ENCODE measurements at places on chromosomes 13 and 19.

GRCh38 chr19:49555600-49556411 is 24.6 kb downstream of the NOSIP start:
- no peak for DNase-seq

- no peak for DNase-seq
These were observed 406.9 kb downstream of the LIG4 start for GRCh38 chr13:107808389-107808788.

DNA sequence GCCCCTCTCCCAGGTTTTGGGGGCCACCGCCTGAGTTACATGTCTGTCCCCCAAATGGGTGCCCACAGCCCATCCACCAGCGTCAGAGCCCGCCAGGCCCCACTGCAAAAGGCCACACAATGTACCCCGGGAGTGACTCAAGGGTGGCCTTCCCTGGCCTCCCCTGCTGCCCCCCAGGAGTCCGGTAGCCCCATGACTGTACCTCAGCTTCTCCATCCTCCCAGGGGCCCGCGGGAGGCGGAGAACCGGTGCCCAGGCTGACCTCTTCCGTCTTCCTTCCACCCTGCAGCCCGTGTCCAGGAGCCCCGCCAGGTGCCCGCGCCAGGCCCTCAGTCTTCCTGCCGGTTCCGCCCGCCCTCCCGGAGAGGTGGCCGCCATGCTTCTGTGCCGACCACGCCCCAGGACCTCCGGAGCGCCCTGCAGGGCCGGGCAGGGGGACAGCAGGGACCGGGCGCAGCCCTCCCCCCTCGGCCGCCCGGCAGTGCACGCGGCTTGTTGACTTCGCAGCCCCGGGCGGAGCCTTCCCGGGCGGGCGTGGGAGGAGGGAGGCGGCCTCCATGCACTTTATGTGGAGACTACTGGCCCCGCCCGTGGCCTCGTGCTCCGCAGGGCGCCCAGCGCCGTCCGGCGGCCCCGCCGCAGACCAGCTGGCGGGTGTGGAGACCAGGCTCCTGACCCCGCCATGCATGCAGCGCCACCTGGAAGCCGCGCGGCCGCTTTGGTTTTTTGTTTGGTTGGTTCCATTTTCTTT is 10.3 kb downstream of the CBARP start:
- no peak for DNase-seq

DNA sequence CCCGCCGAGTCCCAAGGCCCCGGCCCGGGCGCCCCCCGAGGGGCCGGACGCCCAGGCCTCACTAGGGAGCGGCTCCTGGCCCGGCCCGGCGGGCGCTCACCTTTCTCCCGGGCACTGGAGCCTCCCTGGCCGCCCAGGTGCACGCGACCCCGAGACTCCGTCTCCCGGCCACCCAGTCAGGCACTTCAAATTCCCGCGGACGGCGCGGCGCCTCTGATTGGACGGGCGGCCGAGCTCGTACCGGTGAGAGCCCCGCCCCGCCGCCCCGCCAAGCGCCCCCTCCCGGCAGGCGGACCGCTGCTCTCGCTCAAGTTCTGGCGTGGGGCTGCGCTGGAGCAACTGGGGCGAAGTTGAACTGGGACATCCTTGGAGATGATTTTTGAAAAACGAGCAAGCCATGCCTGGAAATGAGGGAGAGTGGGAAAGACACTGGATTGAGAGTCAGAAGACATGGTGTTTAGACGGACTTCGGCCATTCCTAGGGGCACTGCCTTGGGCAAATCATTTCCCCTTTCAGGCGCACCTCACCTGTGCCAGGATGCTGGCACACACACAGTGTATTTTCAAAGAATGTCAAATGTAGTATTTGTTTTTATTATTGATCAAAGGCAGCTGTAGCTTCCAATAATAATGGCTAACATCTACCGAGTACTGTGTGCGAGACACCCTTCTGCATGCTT is 485.3 kb downstream of the UQCRFS1 start:
- no peak for DNase-seq

- DNase-seq: no peak
These were observed 43.4 kb upstream of the PDCD5 start for GRCh38 chr19:32537580-32537979.

- no peak for DNase-seq
These were observed 181.9 kb downstream of the SHISA2 start for GRCh38 chr13:25869941-25870340.

- no peak for DNase-seq
These were observed 21.0 kb upstream of the SPRY2 start for GRCh38 chr13:80361883-80362327.

GRCh38 chr19:10776900-10777650 is 58.9 kb downstream of the TMED1 start:
- DNase-seq: no peak

- no peak for DNase-seq
These were observed 82.3 kb upstream of the PDCD5 start for GRCh38 chr19:32498648-32499200.

- no peak for DNase-seq
These were observed at the start of gene GNG8 for GRCh38 chr19:46635920-46636761. GNG8 (minus strand) TSS chr19:46636202; CDS start chr19:46634682, 1,520 bp downstream.

- DNase-seq: no peak
These were observed 292.2 kb downstream of the MZT1 start for GRCh38 chr13:72435251-72435650.

GRCh38 chr13:96086736-96087135 is 3.2 kb upstream of the HS6ST3 start:
- no peak for DNase-seq

- DNase-seq: no peak
These were observed 11.0 kb downstream of the PLEKHG2 start for GRCh38 chr19:39423258-39424086.

DNA sequence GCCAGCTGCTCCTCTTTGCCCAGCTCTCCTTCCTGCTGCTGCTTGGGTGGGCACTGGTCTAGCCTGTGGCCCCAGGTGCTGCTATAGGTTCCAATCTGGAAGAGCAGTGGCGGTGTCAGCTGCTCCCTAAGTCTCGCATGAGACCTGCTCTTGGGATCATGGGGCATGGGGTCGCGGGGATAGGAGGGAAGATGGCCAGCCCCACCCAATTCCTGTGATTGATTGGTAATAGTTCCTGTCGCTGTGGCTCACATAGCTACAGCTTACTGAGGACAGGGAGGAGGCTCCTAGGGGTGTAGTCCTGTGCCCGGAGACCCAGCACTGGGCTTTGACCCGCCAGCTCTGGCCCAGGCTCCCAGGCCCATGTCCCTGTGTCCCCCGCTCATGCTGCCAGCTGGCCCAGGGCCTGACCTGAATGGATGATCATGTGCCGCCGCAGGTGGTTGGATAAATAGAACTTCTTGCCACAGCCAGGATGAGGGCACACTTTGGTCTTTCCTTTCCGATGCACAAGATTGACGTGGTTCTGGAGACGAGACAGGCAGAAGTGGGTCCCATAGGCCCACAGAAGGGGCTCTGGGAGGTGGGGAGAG is 4.5 kb upstream of the ELAVL3 start:
- no peak for DNase-seq

DNA sequence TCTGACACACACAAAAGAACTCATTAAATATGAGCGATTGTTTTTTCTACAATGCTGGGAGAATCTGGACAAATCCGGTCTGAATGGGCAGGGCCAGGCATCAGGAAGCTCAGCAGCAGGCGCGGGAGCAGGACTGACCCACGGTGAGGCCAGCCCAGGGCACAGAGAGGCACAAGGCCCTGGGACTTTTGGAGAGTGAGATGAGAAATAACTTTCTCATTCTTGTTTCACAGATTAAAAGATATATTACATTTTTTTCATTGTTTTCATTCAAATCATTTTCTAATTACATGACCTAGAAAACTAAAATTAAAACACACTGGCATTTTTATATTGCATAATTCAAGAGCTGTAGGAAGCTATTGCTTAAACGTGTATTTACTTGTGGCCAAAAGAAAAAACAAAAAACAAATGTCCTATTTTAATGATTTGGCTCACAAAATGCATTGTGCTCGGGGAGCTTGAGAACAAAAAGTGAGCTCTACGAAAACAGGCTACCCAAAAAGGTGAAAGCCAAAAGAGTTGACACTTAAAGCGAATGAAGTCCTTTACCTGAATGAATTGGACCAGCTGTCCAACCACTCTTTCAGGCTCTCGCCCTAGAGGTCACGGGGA is 133.1 kb downstream of the TNFRSF19 start:
- no peak for DNase-seq

- no peak for DNase-seq
These were observed 636 bp upstream of the FOXO1 start for GRCh38 chr13:40666933-40667621.

GRCh38 chr19:13033819-13034611 is 38.7 kb downstream of the NFIX start:
- DNase-seq: no peak

DNA sequence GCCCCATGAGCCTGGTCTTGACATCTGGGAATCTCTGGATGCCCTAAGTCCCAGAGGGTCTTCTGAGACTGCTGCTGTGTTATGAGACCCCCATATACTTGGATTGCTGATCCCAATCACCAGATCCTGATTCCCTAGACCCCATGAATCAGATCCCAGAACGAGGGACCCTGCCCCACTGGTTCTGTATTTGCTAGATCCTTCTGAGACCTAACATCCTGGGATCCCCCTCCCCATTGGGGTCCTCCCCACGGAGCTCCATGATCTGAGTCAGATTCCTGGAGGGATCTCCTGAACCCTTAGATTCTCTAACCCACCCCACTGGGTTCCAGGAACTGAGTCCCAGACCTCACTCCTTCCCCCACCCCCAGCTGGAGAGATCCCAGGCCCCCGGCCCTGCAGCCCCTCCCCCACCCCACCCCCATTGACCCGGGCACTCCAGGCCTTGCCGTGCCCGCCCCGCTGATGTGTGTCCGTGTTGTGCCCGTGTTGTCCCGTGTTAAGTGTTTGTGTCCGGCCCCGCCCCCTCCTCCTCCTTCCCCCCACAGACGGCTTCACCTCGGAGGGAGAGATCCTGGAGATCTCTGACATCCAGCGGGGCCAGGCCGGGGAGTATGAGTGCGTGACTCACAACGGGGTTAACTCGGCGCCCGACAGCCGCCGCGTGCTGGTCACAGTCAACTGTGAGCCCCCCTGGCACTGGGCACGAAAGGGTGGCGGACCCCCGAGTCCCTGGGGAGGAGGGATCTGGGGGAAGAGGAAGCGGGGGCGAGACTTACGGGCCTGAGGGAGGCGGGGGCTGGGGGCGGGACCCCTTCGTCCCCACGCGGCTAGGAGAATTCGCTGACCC is 15.0 kb downstream of the IGLON5 start:
- no peak for DNase-seq

- DNase-seq: no peak
These were observed 32.4 kb downstream of the GJA3 start for GRCh38 chr13:20128459-20128931.

GRCh38 chr19:1968279-1969175 is 27.6 kb downstream of the CSNK1G2 start:
- no peak for DNase-seq

- DNase-seq: no peak
These were observed 31.5 kb downstream of the SLC7A1 start for GRCh38 chr13:29563941-29564340.

GRCh38 chr19:42531313-42531712 is 3.0 kb upstream of the CEACAM1 start:
- DNase-seq: no peak

GRCh38 chr19:13079542-13079986 is 23.1 kb downstream of the LYL1 start:
- no peak for DNase-seq

- no peak for DNase-seq
These were observed 4.3 kb upstream of the RLN3 start for GRCh38 chr19:14023404-14024235.

- DNase-seq: no peak
These were observed 29.7 kb upstream of the MIER2 start for GRCh38 chr19:374183-374885.

GRCh38 chr13:41352935-41353840 is 42.1 kb downstream of the NAA16 start:
- no peak for DNase-seq

GRCh38 chr19:3732108-3732507 is 23.9 kb downstream of the TJP3 start:
- no peak for DNase-seq

DNA sequence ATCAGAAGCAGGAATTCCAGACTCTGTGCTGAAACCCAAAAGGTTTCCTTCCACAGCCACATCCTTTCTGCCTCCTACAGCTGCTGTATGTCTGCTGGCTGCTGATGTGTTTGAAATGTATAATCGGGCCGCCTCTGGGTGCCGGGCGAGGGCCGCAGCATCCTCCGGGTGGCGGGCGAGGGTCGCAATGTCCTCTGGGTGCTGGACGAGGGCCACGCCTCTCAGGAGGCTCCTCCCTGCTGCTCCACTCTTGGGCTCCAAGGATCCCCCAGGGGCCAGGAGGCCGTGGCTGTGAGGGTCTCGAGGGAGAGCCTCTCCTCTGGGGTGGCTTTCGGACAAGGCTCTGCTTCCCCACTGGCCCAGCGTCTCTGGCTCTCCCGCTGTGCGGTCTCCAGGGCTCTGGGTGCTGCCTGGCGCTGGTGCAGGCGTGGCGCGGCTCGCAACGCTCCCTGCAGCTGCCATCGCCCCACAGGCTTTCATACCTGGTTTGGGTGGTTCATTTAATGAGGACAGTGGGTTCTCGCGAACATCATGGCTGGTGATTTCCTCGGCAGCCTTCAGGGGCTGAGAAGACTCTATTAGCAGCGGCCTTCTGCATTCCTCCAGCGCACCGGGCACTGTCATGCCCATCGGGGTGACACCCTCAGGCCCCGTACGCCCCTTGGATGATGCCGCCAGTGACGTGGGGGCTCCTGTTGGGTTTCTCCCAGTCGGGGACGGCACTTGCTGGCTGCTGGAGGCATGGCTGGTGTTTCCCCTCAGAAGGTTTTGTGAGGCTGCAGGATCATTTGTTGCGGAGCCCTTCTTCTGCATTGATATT is 41.8 kb upstream of the GRTP1 start:
- DNase-seq: no peak

- DNase-seq: no peak
These were observed 2.2 kb downstream of the SPTBN4 start for GRCh38 chr19:40469011-40469410.

DNA sequence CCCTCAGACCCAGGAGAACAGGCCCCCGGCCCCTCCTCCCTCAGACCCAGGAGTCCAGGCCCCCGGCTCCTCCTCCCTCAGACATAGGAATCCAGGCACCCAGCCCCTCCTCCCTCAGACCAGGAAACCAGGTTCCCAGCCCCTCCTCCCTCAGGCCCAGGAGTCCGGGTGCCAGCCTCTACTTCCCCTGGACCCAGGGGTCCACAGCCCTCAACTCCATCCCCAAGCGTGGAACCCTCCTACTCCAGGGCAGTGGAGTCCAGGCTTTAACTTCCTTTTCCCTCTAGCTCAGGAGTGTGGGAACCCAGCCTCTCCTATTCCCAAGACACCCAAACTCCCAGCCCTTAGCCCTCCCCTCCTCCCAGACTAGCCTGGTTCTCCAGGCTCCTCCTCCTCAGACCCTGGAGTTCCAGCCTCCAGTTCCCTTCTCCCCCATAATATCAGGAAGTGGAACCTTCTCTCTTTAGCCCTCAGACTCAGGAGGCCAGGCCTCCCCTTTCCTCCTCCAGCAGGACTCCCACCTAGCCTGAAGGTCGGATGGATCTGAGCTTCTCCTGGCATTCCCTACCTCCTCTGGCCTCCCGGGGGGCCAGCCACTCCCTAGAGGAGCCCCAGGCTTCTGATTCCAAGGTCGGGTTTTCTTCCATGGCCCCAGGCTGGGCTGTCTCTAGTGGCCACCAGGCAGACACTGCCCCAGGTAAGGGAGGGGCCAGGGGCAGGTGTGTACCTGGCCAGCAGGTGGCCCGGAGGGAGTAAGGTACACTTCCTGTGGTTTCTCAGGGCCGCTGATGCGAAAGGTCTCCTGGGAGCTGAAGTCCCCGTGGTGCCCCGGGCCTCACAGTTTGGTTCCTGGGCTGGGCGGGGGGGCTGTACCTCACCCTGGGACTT is at the start of gene TMC4:
Gene TMC4, minus strand, starts transcription at position 690 of the 888 bp plus-strand sequence. Its CDS starts 43 bp downstream, at position 647.
- DNase-seq: no peak

All from stimulated activated CD8-positive, alpha-beta memory T cell treated with anti-CD3 and anti-CD28 coated beads, Interleukin-15, amount 100 ng/mL, for 24 hours (primary cell).